Foreskin keratinocyte (primary cell): ENCODE measurements at places on chromosomes 13 and 19.

GRCh38 chr13:30907121-30907861 is 1.2 kb downstream of the MEDAG start:
- DNase-seq = no peak

- DNase-seq = no peak
Observed at GRCh38 chr19:17863520-17864182, 3.9 kb downstream of the RPL18A start.

- no peak for DNase-seq
Observed at GRCh38 chr13:98988780-98989179, 10.9 kb upstream of the DOCK9 start.

GRCh38 chr19:31114585-31114984 is 234.7 kb downstream of the TSHZ3 start:
- DNase-seq = no peak

- DNase-seq = peak; percentile 87
Observed at GRCh38 chr13:23558675-23559536, 11.3 kb upstream of the TNFRSF19 start.

GRCh38 chr19:7690779-7691258 is 10.2 kb downstream of the TRAPPC5 start:
- no peak for DNase-seq

- DNase-seq = no peak
Observed at GRCh38 chr13:34730961-34731360, 211.1 kb upstream of the NBEA start.

DNA sequence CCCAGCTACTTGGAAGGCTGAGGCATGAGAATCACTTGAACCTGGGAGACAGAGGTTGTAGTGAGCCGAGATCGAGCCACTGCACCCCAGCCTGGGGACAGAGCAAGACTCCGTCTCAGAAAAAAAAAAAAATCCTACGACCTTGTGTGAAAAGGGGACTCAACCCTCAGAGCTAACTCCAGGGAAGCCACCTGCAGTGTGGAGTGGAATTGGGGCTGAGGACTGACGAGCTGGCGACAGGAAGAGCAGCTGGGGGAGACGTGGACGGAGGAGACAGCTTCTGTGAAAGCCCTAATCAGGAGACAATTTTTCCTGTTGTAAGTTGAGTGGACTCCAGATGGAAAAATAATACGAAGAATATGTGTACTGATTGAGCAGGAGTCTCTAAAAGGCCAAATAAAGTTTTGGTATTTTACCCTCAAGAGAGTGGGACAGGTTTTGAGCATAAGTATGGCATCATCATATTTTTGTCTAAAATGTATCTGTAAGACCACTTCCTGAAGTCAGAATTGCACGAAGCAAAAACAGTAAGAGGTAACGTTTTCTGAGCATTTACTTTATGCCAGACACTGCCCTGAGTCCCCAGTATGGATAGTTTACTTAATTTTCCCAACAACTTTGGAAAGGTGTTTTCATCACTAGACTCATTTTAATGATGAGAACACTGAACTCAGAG is 12.0 kb upstream of the LAIR1 start:
- DNase-seq = no peak

DNA sequence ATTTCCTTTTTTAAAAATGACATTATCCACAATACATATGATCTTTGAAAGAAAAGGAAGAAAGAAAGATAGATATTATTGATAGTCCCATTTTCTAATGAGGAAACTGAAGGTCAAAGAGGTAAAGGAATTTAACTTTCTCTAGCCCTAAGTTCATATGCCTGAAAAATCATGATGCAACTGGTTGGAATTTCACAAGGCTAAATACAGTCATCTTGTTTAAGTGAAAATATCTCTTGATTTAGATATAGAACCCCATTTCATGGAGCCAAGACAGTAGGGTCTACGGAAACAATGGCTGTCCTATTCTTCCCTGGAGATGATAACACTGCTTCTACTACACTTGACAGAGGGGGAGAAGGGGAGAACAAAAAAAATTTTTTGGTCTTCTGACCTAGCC is 366.2 kb downstream of the DNAJC15 start:
- DNase-seq = no peak

DNA sequence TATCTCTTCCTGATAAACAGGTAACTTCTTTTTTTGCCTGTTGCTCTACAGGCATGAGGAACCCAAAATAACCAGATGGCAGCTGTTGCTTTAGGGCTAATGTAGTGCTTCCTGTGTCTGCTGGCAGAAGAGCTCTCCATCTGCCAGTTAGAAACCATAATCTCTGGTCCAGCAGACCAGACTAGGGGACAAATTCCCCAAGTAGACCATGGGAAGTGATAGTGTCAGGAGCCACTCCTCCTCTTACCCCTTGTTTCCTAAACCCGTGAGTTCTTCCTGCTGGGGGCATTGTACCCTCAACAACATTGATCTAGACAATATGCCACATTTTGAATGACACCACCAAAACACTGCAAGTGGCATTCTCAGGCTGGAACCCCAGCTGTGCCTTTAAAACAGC is 135.9 kb downstream of the DLEU7 start:
- no peak for DNase-seq

GRCh38 chr19:3690551-3691371 is 9.5 kb downstream of the PIP5K1C start:
- no peak for DNase-seq

GRCh38 chr19:7962644-7963268 is 19.3 kb upstream of the TIMM44 start:
- DNase-seq = no peak

GRCh38 chr13:23845105-23845725 is 44.0 kb downstream of the MIPEP start:
- DNase-seq = no peak

GRCh38 chr19:30256496-30256850 is 115.7 kb upstream of the ZNF536 start:
- no peak for DNase-seq
